Muscle of arm (tissue), 14 donors: ENCODE measurements at places on chromosomes 12 and 14. TPM values are rescaled to one million over a fixed set of nuclear protein-coding genes. Genes with fewer than 3 reads are reported as not detected.
A peak's percentile ranks its signal among the peaks of the same experiment; 100 is the strongest.

DNA sequence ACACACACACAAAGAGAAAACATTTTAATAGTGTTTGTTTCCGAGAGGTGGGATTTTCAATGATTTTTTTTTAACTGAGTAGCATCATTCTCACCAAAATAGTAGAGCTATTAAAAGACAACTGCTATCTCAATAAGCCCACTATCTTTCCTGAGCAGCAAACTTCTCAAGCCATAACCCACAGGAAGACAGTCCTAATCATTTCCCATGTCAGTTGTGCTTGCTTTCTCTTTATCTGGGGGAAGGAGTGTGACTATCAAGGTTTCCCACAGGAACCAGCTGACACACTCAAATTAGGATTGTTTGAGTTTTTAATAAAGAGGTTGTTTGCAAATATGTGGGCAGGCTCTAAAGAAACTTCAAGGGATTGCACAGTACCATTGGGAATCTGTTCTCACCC, 4.9 kb upstream of the MAX start:
- DNase-seq: no peak

DNA sequence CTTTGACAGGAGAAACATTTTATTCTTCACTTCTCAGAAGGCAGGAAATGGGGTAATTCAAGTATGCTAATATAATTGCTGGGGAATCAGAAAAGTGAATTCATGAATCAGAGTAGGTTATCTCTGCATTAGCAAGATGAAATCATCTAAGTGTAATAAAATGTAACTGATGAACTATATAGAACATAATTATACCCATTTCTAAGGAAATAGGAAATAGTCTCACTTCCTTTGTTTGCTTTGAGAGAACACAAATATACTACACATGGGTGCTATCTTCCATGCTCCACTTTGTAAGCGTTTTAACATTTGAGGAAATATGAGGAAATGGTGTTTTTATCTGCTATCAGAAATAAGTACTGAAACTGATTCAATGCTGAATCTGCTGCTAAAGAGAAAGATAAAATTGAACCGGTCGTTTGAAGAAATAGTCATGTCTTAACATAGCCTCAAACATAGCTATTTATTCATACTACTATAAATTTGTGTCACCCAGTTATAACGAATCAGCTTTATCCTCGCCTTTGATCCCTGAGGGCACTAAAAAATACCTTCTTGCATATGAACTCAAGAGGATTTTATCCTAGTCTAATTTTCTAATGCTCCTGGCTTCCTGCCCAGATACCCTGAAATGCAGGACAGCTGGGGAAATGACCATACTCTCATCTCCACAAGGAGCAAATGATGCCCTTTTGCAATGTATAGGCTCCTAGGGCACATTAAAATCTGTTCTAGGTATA, 696.0 kb downstream of the C12orf50 start:
- no peak for DNase-seq

CDKN1B gene
- polyA plus RNA-seq: 53.6 TPM

DNA sequence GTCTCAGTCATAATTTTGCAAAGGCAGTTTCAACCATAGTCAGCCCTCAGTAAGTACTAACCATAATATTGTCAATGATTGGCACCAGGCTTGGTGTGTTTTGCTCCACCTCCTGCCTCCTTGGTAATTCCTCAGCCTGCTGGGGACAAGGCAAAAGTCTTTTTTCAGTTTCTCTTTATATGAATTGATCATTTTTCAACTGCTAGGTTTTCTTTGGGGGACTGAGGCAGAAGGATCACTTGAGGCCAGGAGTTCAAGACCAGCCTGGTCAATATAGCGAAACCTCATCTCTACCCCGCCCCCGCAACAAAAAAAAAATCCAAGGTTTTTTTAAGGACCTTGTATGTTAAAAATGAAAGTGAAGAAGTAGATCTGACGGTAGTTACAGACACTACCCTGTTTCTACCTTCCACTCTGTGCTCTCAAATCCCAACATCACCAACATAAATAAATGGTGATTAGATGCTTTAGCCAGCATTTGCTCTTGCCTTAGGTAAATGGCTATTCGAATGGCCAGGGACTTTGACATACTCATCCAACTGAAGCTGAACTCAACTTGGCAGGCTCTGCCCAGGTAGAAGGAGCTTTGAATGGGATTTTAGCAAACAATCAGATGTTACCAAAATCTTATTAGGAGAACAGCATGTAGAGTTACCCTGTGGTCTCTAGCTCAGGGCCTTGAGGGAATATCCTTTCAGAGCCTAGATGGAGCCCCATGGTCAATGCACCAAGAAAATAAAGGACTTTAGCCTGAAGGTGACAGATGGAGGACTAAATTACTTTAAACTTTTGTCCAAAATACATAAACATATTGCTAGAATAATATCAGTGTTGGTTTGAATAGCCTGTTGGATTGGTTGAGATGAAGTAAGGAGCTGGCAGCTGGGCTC, 126.9 kb upstream of the AMIGO2 start:
- DNase-seq: no peak

DNA sequence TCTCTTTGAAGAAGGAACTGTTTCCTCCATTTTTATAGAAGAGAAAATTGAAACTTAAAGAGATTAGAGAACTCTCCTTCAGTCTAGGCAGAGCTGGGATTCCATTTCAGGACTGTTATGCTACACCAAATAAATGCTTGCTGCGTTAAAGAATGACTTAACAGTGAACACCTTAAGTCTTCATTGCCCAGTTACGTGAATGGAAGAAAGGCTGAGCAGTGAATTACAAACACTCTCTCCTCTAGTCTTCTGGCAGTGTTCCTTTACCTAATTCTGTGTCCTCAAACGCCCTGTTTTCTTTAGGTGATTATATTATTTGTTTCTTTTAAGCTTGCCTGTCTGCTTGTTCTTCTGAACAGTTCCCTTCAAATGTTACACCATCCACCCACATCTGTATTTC, 59.7 kb downstream of the RCOR1 start:
- no peak for DNase-seq

DNA sequence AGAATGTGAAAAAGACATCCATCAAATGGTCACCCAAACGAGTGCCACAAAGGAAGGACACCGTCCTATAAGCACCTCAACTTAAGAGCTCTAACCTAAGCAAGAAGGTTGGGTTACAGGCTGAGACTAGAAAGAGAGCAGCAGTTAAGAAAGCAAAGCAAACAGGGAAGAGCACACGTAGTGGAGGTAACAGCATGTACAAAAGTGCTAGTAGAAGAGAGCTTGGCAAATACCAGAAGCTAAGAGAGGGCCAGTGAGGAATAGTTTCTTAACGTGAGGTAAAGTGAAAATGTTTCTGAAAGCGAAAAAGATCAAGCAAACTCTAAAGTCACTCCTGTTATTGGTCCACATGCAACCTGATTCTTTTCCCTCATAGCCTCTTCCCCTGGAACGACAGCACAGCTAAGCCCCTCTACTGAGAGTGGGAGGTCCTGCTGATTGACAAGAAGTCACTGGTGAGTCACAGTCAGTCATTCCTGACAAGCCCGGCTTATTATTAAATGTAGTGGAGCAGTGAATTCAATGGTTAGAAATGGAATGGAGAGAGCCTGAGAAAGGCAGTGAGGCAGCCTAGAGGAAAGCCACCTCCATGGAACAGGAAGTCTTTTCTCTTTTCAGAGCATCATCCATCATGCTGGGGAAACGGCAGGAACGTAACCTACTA, 204.4 kb downstream of the SLC25A21 start:
- no peak for DNase-seq

DNA sequence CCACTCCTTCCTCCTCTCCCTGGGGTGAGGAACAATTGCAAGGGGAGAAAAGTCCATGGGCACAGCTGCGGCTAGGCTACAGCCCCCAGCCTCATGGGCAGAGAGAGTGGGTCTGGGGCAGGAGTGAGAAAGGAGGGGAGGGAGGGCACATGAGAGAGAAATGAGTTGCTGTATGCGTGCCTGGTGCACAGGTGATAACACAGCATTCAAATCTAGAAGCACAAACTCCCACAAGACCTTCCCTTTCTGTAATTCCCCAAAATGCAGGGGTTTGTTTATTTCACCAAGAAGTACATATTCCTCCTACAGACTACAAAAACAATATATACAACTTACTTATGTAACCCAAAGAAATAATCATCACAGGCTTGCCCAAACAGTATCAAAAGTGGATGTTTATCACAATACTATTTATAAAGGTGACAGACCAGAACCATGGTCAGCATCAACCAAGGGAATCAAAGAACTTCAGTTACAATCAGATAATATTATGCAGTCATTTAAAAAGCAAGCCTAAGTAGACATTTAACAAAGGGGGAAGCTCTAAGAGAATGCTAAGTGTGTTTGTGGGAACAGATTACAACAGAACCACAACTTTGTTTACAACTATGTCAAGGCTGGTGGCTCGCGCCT, 54.2 kb downstream of the ITPK1 start:
- no peak for DNase-seq

DNA sequence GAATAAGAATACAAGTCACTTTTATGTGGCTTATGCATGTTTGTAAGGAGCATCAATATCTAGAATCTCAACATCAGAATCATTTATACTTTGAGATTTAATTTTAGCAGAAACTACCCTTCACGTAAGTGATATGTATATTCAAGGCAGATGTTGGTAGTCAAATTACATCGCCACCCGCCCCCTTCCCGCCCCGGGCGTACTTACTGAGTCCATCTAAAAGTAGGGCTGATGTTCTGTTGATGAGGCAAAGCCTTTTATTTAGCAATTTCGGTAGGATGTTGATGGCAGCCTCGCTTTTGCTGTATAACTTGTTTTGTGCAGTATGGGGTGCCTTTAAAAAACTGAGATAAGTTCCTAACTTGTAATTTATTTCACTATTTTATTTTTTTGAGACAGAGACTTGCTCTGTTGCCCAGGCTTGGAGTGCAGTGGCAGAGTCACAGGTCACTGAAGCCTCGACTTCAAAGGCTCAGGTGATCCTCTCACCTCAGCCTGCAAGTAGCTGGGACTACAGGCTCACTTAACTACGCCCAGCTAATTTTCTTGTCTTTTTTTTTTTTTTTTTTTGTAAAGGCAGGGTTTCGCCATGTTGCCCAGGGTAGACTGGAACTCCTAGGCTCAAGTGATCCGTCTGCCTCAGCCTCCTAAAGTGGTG, 30.8 kb downstream of the KTN1 start:
- DNase-seq: no peak

DNA sequence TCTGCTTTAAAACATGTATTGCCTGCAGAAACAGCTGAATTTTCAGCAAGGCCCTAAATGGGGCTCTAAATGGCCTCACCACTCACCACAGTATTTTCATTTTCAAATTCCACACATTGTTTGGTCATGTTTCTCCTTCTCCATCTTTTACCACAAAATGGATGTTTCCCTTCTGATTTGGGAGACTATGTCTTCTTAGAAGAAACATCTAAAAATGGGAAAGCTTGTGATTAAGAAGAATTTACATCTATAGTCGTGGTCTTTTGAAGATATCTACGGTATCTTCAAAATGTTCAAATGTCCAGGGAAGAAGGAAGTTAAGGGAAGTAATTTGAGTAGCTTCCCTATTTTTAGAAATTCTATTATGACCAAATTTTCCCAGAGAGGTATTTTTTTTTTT, 20.7 kb upstream of the TUBA1C start:
- no peak for DNase-seq

DNA sequence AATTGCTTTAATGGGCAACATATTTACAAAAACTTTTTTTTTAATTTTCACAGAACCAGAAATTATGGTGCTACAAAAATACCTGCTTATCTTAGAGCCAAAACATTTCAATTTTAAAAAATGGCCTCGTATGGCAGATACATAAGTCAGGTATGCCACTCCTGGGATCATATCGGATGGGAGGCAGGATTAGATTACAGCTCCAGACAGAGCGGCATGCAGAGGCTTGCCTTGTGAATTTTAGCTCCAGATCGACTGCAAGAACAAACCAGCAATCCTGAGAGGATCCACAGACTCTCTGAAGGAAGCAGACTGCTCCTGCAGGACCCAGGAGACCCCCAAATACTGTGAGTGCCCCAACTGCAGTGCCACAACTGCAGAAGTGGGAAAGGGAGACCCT, 169.3 kb upstream of the AMIGO2 start:
- no peak for DNase-seq

MORN3 gene
- polyA plus RNA-seq: 0.24 TPM

DNA sequence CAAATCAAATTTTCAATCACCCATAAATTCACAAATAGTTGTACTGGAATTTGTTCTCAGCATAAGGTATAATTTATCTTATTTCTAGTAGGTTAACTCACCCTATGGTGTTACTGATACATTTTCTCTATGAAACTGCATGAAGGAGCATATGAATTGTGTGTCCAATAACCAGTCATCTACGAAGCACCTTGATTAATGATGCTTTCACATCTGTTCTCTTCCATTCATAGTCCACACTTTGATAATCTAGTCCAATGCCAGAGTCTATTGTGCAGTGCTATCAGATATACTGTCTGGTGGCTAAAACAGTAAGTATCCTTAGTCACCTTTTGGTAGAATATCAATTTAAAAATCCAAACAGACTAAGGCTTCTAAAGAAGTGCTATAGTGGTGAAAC, 876.0 kb downstream of the RPS29 start:
- no peak for DNase-seq

- no peak for DNase-seq
These were observed 31.8 kb upstream of the RAD51AP1 start for GRCh38 chr12:4506870-4507269.

GRCh38 chr12:51814311-51815088, 34.0 kb downstream of the FIGNL2 start:
- peak; percentile 83 for DNase-seq

DNA sequence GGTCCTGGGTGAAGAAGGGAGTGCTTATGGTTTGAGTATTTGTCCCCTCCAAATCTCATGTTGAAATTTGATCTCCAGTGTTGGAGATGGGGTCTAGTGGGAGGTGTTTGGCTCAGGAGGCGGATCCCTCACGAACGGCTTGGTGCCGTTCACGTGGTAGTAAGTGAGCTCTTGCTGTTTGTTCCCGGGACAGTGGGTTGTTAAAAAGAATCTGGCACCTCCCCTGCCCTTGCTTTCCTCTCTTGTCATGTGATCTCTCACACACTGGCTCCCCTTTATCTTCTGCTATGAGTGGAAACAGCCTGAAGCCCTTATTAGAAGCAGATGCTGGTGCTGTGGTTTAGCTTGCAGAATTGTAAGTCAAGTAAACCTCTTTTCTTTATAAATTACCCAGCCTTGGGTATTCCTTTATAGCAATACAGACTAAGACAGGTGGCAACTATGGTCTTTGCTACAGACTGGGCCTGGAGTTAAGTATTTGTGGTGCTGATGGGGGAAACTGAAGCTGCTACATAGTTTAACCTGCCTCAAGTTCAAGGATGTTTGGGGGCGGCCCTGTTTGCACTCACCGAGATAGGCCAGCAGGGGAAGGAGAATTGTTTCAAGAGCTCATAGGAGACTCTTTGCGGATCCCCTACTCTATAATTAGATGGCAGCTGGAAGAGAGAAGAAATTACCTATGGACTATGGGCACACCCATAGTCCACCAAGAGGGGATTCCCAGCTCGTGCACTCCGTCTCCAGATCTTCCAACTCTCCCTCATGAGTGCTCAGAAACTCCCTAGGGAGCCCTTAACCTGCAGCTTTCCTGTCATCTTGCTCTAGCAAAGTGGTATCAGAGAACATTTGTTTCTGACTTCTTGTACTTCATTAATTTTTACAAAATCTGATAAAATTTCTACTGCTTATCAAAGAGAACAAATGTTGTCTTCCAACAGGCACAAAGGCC, 164.6 kb downstream of the SLC15A5 start:
- DNase-seq: no peak

ANAPC5 gene
- 97.2 TPM for polyA plus RNA-seq
